ENCODE measurements at places on chromosomes 7 and 10. TPM values are rescaled to one million over a fixed set of nuclear protein-coding genes. Genes with fewer than 3 reads are reported as not detected.
A peak's percentile ranks its signal among the peaks of the same experiment; 100 is the strongest.

- DNase-seq: no peak
These were observed 2.8 kb upstream of the TECTB start for GRCh38 chr10:112280205-112280921.

Gene DNAH11
- total RNA-seq: 0.51 TPM

DNA sequence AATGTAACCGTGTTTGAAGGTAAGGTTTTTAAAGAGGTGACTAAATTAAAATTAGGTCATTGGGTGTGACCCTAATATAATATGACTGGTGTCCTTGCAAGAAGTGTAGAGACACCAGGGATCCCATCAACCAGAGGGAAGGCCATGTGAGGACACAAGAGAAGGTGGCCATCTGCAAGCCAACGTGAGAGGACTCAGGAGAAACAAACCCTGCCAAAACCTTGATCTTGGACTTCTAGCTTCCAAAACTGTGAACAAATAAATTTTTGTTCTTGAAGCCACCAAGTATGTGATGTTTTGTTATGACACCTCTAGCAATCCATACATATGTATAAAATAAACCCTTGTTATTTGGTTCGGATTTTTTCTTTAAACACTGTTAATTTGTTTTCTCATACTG lies 144.3 kb downstream of the CDK14 start:
- DNase-seq: no peak

DNA sequence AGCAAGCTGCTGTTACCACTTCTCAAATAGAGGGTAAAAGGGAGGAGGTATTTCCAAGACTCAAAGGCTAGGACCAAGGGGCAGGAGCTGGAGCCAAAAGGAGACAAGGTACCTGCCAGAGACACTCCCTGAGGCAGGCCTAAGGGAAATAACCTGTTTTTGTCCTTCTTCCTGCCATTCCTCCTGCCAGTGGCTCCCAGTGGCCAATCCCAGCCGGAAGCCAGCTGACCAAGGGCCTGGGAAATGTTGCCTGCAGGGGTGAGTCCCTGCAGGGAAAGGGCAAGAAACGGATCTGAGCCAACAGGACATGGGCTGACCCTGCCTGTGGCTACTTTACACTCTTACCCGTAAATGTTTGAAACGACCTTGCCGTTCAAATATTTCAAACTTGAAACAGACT lies 3.5 kb downstream of the CYTH3 start:
- DNase-seq: no peak

DNA sequence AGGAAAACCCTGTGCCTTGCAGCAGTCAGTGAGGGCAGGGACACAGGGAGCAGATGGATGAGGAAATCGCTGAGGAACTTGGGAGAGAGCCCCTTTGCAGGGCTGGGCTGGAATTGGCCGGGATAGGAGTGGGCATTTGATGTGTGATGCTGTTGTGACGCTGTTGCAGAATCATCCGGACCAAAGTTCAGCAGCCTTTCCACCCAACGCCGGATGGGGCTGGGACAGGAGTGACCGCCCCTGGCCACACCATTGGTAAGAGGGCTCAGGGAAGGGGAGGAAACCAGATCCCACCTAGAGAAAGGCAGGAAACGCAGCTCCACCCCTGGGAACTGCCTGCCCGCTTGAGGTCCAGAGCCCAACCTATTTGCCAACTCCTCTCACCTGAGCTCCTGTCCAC lies 33.9 kb downstream of the PAX2 start:
- no peak for DNase-seq

- peak; percentile 79 for DNase-seq
These were observed 50.6 kb upstream of the STEAP4 start for GRCh38 chr7:88357294-88357693.

Gene CD36
- total RNA-seq: 717 TPM

GRCh38 chr7:96088579-96088978 lies 233.3 kb downstream of the SLC25A13 start:
- DNase-seq: no peak

GRCh38 chr7:213324-213993 lies 21.1 kb downstream of the FAM20C start:
- no peak for DNase-seq

Gene SEMA3D
- 1.9 TPM for total RNA-seq

Gene LEP
- total RNA-seq: 0.30 TPM

Gene CTAGE6
- not detected for total RNA-seq

Gene ADCY1
- 2.9 TPM for total RNA-seq

GRCh38 chr7:465710-466400 lies 53.8 kb downstream of the PDGFA start:
- peak; percentile 55 for DNase-seq

All from cardiac septum (tissue), 1 donor.